ENCODE measurements at places on chromosomes 11 and 22. TPM values are rescaled to one million over a fixed set of nuclear protein-coding genes. Genes with fewer than 3 reads are reported as not detected.
A peak's percentile ranks its signal among the peaks of the same experiment; 100 is the strongest.

BBOX1 gene
- total RNA-seq, result 0.29 TPM

SNX32 gene
- total RNA-seq, result not detected

TMEM191B gene
- total RNA-seq, result 0.91 TPM

- DNase-seq, result no peak
These were observed 13.5 kb downstream of the SGSM3 start for GRCh38 chr22:40383905-40384304.

SMIM35 gene
- total RNA-seq, result not detected

DNA sequence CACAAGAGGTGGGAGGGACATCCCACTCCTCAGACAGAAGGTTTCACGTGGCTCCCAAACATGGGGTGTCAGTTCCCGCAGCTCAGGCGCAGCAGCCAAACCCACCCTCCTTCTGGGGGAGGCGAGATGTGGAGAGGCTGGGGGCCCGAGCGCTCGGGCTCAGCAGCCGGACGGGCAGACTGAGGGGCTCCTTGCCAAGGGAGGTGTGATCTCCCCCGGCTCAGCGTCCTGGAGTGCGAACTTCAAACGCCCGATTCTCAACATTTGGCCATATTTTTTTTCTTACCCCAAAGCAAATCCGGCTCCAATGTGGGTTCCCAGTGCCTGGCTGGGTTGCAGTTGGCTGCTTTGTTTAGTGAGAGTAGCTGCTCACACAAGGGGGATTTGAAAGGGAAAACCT lies 477.9 kb downstream of the MN1 start:
- no peak for DNase-seq

- no peak for DNase-seq
These were observed 7.3 kb upstream of the FAR1 start for GRCh38 chr11:13661074-13661623.

DNA sequence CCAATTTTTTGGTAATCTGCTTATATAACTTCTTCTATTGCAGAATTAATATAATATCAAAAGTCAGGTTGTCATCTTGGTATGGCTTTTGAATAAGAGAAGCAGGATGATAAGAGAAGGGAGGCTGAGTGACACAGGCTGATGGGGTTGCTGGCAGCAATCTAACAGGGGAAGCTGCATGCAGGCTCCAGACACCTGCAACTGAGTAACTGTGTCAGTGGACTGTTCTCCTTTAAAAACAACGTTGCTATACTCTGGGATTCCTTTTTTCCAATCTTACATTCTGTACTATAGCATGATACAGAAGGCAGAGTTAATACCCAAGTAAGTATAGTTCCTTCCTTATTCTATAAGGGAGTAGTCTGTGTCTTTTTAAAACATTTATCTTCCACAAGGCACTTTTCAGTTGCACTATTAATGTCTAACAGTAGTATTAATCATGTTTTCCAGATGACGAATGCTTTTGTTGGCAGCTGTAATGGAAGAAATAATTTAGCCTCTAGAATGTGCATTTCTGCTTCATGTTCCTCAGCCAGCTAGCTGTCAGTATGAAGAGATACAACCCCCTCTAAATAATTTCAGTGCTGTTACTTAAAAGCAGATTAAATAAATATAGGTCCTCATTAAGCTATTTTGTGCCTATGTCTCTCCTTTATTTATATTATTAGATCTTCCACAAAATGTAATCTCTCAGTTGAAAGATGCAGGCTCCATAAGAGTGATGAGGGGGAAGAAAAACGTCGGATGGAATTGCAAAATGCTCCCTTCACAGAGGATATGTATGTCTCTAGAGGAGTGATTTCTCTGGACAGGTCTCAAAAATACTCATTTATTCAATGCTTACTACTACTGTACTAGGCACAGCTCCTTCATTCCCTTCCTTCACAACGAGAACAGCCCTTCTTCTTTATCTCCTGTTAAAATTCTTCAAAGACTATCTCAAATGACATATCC lies 50.8 kb downstream of the ATG16L2 start:
- DNase-seq, result peak; percentile 34

RAB30 gene
- 17.0 TPM for total RNA-seq

GRCh38 chr11:2533587-2534133 lies 88.9 kb downstream of the KCNQ1 start:
- peak; percentile 70 for DNase-seq

DNA sequence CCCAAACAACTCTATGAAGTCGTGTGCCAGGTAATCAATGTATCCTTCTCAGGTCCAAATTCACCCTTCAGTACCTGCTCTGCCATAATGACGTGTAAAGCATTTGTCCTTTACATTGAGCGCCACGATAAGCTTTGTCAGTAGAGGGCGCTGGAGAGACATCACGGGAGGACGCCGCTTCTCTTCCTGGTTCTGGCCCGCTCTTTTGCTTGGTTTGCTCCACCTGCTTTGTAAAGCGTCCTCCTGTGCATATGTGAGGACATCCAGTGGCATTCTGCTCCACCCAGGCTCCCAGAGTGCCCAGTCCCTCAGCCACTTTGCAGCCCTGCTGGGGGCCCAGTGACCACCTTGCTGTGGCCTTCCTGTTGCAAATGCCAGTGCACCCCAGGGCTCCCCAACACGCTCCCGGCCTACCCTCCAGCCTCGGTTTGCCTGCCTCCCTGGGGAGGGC lies 61.1 kb downstream of the WT1 start:
- DNase-seq, result peak; percentile 41

DNA sequence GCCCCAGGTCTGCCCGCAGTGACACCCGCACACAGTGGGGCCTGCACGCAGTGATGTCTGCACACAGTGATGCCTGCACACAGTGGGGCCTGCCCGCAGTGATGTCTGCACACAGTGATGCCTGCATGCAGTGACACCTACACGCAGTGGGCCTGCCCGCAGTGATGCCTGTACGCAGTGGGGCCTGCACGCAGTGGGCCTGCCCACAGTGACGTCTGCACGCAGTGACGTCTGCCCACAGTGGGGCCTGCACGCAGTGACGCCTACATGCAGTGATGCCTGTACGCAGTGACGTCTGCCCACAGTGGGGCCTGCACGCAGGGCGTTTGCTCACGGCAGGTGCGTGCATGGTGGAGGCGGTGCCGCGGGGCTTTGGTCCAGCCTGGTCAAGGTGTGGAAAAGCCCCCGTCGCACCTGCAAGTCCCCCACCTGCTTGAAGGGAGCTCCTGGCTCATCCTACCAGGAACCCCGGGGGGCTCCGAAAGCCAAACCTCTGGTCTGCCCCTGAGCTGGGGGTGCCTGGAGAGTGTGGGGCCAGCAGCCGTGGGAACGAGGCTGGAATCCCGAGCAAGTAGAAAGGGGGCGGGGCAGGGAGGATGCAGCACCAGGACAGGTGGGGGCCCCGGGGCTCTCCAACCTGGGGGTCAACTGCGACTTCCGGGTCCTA lies 8.9 kb upstream of the SYT8 start:
- no peak for DNase-seq
